ENCODE measurements at places on chromosomes 4 and X.

- no peak for DNase-seq
Observed at GRCh38 chrX:1661922-1662221, 47.0 kb downstream of the ASMT start.

DNA sequence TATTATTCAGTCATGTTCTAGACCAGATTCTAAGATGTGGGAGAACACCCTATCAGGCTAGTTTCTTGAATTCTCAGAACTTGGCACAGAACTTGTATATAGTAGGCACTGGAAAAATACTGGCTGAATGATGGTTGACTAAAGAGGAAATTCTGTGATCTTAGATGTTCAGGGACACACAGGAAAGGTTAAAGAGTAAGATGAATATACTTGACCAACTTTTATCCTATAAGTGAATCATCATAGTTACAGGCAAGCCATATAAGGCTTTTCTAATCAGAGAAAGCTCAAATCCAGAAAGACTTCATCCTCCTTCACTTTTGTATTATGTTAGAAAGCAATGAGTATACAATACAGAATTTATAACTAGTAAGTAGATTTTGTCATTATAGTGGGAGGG lies 53.8 kb downstream of the SEPTIN11 start:
- DNase-seq = no peak

GRCh38 chr4:179768996-179769395 lies 2326.8 kb upstream of the AGA start:
- DNase-seq = no peak

DNA sequence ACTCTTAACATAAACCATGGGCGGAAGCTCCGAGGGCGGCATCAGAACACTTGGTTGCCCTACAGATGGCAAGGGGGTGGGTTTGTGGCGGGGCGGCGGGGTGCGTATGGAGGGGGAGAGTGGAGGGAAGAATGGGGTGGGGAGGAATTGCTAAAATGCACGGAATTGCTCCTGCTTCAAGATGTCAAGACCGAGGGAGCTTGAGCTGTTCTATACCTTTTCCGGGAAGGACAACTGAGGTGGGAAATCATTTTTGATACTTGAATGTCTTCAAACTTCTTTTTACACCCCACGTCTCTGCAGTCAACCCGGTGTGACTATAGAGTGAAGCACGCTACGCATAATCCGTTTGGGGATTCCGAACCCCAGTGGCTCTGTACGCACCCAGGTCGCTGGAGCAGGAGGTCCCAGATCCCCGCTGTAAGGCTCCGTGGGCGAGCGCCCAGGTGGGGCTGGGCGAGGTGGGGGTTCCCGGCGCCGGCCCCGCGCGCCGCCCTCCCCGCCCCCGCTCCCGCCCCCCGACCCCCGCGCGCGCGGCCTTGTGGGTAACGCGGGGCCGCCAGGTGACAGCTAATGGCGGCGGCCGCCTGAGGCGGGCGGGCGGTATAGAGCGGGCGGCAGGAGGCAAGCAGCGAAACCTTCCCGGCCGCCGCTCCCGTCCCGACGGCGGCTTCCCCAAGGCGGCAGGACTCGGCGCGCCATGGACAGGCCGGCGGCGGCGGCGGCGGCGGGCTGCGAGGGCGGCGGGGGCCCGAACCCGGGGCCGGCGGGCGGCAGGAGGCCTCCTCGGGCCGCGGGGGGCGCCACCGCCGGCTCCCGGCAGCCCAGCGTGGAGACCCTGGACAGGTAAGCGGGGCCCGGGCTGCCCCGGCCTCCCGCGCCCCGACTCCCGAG lies at the start of gene MTMR1:
Gene MTMR1, plus strand, starts transcription at position 566 of the 894 bp plus-strand sequence. Its CDS starts 135 bp downstream, at position 701.
- no peak for DNase-seq

GRCh38 chrX:13188731-13189309 lies 131.0 kb downstream of the ATXN3L start:
- no peak for DNase-seq

- no peak for DNase-seq
Observed at GRCh38 chr4:79831119-79831528, 241.9 kb downstream of the ANTXR2 start.

GRCh38 chr4:78602334-78602733 lies 50.8 kb downstream of the ANXA3 start:
- no peak for DNase-seq

GRCh38 chrX:45842207-45842925 lies 641.7 kb upstream of the DIPK2B start:
- DNase-seq = no peak

- DNase-seq = no peak
Observed at GRCh38 chr4:138161351-138161750, 80.8 kb downstream of the SLC7A11 start.

DNA sequence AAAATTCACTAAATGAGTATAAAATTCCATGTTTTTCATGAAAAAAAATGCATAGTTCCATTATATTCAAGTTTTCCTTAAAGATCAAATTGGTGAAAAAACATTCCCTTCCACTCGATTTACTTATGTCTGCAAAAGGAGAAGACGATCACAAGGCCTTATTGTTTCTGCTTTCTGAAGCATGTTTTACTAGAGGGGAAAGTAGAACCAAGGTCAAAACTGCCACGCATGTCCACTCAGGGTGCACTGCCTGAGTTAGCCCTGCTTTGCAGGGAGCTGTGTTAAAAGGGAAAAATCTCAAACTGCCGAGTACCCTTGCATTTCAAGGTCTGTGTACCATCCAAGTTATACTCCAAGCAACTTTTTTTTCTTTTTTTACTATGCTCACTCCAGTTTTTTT lies 57.2 kb downstream of the TRAPPC11 start:
- no peak for DNase-seq

DNA sequence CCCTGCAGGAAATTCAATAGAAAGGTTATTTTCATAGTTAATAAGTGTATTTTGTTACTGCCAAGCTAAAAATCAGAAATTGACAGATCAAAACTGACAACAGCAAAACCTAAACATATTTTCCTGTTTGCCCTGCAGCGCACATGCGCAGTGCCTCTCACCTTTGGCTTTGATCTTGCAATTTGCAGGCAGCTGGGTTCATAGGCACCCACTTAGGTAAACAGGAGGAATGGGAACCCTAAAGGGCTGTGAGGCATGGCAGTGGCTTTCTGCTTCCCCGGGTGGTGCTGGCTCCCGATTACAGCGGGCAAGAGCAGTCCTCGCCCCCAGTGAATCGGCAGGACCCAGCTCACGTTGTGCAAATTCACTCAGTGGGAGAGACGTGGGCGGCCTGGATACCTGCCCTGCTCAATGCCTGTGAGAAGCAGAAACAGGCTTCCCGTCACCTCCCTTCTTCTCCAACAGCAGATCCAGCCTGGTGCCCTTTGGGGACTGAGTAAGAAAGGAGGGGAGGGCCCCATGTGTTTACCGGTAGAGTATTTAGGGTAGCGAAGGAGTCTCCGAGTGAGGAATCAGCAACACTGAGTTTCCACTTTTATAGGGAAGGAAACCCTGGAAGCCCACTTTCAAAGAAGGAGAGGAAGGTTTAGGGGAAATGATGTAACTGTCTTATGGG lies 25.7 kb downstream of the CCKAR start:
- no peak for DNase-seq

DNA sequence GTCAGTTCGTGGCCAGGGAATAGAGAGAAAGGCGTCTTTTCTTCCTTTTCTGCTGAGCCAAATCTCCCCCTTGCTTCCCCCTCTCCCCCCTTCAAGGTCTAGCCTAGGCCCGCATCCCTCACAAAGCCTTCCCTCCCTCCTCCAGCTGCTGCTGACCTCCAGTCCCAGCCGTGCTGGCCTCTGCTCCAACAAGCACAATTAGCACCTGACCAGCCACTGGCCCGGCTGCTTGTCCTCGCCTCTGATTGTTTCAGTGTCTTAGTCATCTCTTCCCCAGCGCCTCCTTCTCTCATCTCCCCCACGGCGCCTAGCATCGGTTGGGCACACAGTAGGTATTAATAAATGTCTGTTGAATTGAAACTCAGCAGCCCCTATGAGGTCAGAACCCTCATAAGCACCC lies 4.2 kb downstream of the ELF4 start:
- DNase-seq = no peak

DNA sequence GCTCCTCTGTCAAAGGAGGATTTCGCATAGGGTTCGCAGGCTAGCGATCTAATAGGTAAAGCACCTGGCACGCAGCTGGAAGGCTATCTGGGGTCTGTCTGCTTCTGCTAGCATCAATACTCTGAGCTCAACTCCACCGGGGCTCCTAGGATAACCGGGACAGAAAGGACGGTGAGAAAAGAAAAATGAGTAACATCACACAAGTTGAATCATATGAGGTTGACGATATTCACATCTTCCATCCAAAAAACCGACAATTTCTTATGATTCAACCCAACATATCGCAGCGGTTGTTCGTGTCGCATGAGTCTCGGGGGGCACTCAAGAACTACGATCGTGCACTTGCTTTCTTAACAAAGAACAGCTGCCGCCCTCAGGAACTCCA lies 1.8 kb downstream of the PROM1 start:
- no peak for DNase-seq

DNA sequence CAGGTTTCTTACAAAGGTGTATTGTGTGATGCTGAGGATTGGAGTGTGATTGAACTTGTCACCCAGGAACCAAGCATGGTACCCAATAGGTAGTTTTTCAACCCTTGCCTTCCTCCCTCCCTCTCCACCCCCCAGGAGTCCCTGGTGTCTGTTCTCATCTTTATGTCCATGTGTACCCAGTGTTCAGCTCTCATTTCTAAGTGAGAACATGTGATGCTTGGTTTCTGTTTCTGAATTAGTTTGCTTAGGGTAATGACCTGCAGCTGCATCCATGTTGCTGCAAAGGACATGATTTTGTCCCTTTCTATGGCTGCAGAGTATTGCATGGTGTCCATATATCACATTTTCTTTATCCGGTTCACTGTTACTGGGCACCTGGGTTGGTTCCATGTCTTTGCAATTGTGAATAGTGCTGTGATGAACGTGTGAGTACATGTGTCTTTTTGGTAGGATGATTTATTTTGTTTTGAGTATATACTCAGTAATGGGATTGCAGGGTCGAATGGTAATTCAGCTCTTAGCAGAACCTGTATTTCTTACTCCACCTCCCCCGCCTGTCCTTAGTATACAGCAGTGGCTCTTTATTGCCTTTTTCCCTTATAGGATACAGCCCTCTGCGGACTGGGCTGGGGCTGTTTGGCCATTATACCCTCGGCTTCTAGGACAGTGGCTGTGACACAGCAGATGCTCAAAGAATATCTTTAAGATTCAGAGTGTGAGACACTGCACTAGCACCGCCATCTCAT lies 145.4 kb downstream of the PTTG2 start:
- DNase-seq = no peak

- no peak for DNase-seq
Observed at GRCh38 chr4:104429150-104429741, 65.4 kb downstream of the CXXC4 start.

- DNase-seq = no peak
Observed at GRCh38 chr4:19025031-19025430, 1003.5 kb upstream of the LCORL start.

- DNase-seq = no peak
Observed at GRCh38 chr4:477686-478085, 21.3 kb downstream of the ZNF721 start.

GRCh38 chr4:28267166-28267565 lies 1406.5 kb downstream of the STIM2 start:
- no peak for DNase-seq

- no peak for DNase-seq
Observed at GRCh38 chrX:7190157-7190556, 42.2 kb upstream of the PUDP start.

GRCh38 chr4:102493257-102493656 lies 7.9 kb upstream of the NFKB1 start:
- DNase-seq = no peak

GRCh38 chr4:36243355-36244256 lies 708 bp downstream of the ARAP2 start:
- DNase-seq = peak; percentile 67

DNA sequence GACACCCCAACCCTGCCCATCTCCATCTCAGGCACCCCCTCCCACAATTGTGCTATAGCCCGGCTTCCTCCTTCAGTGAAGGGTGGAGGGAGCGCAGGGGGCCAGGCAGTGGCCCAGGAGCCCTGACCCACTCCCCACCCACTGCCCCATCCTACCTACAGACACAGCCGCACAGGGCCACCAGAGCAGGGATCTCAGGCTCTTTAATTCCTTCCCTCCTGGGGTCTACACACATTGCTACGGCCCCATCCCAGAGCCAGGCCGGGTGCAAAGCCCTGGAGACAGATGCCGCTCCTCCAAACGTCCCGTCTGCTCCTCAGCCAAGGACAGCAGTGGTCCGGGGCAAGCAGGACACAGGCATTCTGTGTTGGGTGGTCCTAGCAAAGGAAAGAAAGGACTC lies 12.8 kb upstream of the DUSP9 start:
- peak; percentile 42 for DNase-seq

DNA sequence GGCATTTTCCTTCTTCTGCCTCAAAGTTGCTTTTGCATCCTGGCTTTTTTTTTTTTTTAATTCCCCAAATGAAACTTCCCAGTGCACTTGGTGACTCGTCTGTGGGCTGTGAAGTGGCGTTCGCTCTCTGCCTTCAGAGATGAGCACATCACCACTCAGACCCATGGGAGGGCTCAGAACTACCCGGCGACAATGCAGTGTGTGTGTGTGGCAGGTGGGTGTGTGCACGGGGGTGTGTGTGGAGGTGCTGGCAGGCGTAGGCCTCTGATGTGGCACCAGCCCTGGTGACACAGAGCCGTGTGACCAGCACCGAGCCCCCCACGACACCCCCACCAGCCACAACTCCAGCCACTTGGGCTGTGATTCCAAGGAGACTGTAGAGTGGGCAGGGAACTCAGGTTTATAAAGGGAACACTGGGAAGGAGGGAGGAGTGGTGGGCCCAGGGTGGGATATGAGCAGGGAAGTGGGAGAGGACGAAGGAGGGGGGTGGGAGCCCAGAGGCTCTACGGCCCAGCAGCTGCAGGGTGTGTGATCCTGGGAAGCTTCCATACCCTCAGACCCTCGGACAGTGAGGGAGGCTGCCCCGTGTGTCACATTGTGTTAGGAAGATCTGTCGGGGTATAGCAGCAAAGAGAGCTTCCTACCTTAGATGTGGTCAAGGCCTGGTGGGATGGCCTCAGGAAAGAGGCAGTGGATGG lies 6.0 kb upstream of the WFS1 start:
- DNase-seq = no peak

GRCh38 chrX:119340606-119341205 lies 58.4 kb upstream of the SLC25A43 start:
- DNase-seq = no peak

DNA sequence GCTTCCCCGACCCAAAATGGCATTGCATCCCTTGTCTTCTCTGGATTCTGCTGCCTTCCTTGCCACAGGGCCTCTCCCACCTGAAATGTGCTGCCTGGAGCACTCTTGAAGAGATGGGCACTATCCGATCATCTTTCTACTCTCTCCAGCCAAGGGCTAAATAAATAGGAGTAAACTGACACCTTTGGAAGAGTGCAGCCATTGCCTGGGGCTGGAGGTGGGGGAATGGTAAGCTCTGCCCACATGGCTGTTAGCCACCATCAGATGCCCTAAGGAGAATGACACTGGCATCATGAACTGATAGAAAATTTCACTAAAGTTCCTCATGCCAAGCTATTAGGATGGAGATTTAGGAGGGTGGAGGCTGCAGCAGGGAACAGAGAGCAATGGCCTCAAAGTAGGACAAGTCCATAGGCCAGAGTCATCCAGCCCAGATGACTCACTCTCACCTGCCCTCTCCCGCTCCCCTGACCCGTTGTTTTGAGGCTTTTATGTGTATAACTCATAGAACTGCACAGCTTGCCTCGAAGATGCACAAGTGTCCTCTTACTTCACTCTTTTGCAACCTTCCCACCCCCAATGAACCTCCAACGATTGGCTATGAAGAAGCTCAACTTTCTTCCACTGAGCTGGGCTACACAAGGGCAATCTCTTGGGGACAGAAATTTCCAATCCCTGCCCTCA lies 822 bp upstream of the PFKFB1 start:
- DNase-seq = no peak

GRCh38 chrX:44431194-44431593 lies 87.7 kb upstream of the EFHC2 start:
- no peak for DNase-seq
